ENCODE measurements at places on chromosomes 13 and 19.

DNA sequence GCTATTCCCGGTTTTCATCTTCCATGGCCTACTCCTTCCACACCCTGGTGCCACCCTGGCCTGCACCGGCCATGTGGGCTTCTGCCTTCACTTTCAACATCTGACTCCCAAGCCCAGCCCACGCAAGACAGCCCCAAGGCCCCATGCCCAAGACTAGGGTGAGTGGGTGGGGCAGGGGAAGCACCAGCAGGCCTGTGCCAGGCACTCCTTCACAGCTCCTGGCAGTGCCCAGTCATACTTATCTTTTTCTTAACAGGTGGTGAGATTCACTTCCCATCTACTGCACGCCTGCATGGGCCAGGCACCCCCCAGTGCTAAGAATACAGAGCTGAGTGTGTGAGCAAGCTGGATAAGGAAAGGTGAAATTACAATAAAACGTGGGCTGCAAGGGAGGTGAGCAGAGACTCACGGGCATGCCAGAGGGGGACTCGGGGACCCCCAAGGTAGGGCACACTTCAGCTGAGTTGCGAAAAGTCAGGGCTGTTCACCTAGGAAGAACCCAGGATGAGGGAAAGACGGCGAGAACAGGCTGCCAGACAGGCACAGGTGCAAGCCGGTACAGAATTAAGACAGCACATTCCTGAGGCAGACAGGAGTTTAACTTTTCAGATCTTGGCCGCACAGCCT is 55.7 kb downstream of the COL4A1 start:
- no peak for DNase-seq

DNA sequence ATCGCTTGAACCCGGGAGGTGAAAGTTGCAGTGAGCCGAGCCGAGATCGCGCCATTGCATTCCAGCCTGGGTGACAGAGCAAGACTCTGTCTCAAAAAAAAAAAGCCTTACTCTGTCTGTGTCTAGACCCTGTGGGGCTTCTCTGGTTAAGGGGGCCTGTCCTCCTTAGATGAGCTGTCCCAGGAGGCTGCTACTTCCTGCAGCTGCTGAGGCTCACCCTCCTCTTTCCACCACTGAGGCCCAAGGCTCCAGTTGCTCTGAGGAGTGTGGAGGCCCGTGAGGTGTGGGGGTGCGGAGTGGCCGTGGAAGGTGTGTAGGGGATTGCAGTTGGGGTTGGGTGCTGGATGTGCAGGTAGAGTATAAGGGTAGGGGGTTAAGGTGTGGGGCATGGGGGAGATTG is 22.1 kb upstream of the RASA3 start:
- DNase-seq: no peak

DNA sequence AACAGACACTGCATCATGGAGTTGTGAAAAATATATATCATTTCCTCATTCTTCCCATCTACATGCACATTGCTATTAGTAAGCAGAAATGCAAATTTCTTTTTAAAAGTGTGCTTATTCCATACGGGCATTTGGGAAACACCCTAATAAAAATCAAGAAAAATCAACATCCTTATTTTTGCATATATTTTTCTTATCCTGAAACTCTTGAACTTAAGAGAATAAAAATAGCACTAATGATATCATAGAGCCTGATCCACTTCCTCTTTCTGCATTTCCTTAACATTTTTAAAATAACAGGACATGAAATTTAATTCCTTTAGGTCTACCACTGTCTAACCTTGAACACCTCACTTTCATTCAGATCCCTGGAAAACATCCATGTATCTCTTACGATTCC is 123.3 kb downstream of the VWA8 start:
- DNase-seq: no peak

- DNase-seq: no peak
Measured at GRCh38 chr13:38262211-38262610, 87.4 kb upstream of the UFM1 start.

- DNase-seq: peak; percentile 19
Measured at GRCh38 chr13:113116206-113116800, 6.3 kb upstream of the F10 start.

- DNase-seq: no peak
Measured at GRCh38 chr19:5074407-5074806, 105.5 kb downstream of the KDM4B start.

DNA sequence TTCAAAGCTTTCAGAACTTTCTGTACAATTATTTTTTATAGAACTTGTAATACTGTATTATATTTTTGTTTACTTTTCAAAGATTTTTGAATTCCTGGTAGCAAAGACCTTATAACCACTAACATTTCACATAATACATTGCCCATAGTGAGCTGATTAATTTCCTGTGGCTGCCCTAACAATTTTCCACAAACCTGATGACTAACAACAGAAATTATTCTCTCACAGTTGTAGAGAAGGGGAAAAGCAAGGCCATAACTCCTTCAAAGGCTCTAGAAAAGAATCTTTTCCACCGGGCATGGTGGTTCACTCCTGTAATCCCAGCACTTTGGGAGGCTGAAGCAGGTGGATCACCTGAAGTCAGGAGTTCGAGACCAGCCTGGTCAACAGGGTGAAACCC is 19.1 kb downstream of the KLF12 start:
- DNase-seq: no peak

DNA sequence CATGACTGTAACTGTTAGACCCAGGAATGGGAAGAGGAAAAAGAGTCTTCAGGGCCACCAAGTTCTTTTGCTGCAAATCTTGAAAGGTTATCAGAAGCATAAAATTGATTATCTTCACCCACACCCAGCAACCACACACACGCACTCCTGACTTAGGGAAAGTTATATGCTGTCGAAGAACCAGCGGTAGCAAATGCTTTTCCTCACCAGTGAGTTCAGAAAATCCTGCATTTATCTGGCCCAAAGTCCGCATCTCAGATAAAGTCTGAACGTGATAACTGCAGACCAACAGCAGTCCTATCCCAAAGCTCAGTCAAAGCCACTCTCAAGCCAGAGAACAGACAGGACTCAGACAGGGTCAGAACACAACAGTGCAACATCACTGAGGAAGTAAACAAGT is 115.6 kb downstream of the IRS2 start:
- DNase-seq: no peak

- DNase-seq: peak; percentile 84
Measured at GRCh38 chr19:12792051-12792852, 966 bp downstream of the JUNB start.

DNA sequence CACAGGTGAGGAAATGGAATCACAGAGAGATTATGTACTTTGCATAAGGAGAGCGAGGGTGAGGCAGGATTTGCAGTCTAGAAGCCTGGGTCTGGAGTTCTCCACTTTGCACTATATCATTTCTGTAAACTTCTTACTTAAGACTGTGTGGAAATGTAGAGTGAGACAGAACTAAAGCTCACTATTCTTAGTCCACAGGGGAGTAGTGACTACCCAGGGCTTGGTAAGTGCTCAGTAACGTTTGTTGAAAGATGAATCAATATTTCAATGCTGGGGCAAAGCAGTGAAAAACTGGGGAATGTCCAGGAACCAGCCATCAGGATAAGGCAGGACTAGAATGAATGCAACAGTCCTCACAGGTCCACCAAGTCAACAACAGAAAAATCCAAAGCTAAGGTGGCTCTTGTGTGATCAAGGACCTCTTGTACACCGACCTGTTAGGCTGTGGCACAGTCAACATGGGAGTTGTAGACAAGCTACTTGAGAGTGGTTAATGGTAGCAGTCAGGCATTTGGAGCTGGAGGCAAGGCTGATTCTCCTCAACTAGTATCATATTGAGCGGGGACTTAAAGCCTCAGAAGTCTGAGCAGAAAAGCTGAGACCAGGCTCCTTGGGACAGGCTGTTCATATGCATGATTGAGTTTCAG is 929 bp upstream of the TNFSF13B start:
- DNase-seq: no peak

GRCh38 chr19:53506728-53507127 is 31.2 kb upstream of the ZNF331 start:
- DNase-seq: no peak

DNA sequence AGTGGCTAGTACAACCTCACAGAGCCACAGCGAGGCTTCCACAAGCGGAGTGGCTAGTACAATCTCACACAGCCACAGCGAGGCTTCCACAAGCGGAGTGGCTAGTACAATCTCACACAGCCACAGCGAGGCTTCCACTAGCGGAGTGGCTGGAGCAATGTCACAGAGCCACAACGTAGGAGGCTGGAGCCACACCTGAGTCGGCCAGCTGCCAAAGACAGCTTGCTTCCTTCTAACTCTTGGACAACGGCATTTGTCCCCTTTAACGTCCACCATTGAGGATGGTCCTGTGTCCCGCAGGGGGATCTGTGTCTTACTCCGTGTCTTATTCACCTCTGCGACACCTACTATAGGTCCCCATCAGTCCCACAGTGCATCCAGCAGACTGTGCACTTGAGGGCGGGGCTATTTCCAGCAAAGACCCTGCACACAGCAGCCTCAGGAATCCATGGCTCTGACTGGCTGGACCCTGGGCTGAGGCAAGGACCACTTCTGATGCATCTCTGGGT is 3.7 kb downstream of the ZNF787 start:
- no peak for DNase-seq

DNA sequence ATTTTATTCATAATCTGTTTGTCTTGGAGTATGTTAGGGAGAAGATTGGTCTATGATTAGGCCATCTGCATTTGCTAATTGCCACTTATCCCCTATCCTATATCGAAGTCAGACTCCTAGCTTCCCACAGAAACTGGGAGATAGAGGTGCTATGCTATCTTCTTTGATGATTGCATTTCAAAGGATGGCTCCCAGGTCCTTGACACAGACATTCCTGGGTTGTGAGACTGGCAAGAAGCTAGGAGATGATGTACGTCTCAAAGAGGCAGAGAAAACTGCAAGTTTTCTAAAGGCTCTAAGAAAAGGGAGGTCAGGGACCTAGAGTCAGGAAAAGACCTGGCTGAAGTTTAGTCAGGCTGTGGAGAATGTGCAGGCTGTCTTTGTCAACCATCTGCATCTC is 1251.9 kb downstream of the PCDH17 start:
- no peak for DNase-seq

GRCh38 chr13:92739306-92739818 is 487.2 kb upstream of the GPC6 start:
- no peak for DNase-seq

DNA sequence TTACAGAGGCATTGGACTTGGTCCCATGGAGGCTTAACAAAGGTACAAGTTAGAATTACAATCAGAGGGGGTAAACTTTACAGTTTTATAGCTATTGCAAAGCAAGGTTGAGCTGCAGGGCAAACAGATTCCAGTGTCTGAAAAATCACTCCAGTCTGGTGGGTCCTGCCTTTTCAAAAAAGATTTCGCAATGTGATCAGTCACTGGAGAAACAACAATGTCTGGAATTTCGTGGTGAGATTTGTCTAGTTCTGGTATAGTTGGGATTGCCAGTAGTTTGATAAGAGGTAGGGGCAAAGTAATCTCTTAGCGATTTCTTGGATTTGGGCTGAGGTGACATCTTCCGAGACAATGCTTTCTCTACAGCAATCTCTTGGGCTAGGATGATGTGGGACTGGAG is 1198.2 kb upstream of the PCDH9 start:
- no peak for DNase-seq

GRCh38 chr13:66886264-66886663 is 343.9 kb downstream of the PCDH9 start:
- DNase-seq: no peak

DNA sequence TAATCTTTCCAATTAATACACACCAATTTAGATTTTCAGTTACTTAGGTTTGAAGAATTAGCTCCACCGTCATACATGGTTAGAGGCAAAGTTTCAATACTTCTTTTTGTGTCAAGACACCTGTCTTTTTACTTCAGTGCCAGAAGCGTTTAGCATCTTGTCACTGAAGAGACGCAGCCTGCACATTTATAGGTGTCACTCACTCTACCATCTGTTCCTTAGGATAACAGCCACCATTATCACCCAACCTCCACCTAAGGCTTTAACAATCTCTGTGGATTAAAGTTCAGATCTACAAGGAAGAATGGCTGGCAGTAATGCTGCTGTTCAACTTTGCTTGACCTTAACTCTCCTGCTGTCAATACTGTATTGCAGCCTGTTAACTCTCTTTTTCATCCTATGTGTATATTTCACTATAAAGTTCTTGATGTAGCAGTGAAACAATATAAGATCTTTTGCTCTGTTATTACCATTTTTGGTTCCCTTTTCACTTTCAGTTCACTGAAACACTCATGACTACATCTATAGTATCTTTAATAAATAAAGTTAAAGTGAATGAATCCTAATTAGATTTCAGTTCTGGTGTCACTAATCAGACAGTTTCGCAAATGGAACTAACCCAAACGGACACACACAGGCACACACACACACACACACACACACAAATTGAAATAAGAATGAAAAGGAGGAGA is 435.6 kb downstream of the PCDH9 start:
- DNase-seq: no peak

- DNase-seq: no peak
Measured at GRCh38 chr13:53901593-53901992, 873.0 kb downstream of the OLFM4 start.

- DNase-seq: peak; percentile 96
Measured at GRCh38 chr19:38929929-38930775, at the start of gene SARS2. Gene SARS2 (minus strand): TSS chr19:38930763. CDS start chr19:38930736, 27 bp downstream.

- DNase-seq: no peak
Measured at GRCh38 chr19:18496167-18496979, 25.5 kb downstream of the ELL start.

GRCh38 chr19:49549045-49549444 is 21.2 kb downstream of the RCN3 start:
- DNase-seq: no peak

DNA sequence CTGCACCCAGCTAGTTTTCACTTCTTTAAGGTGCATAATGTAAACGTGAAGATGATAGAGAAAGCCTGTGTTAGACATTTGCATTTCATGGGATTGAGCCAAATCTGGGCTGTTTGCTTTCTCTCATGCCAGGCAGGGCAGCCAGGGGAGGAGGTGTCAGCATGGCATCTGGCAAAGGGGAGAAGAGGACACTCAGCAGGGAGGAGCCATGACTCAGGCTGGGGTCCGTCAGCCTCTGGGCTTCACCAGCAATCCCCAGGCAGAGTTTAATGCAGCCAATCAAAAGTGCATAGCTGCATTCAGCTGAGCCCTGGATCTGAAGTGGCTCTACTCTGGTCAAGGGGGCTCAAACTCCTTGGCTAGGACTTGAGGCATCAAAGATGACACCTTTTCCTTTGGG is 23.5 kb downstream of the EBPL start:
- no peak for DNase-seq

DNA sequence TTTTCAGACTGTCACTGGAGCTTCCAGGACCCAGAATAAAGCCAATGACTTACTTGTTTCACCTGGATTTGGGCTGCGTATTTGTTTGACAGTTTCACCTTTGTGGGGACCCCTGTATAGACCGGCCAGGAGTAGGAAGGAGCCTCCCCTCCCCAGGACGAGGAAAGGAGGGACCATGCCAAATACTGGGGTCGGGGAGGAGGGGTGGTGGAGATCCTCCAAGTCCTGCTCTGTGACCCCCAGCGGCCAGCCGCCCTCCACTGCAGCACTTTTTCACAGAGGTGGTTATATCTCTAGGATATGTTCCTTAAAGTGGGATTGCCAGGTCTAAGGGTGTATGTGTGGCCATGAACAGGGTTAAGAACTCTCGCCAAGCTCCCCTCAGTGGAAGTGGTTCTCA is 25.7 kb upstream of the ZNF492 start:
- no peak for DNase-seq

- no peak for DNase-seq
Measured at GRCh38 chr13:108433976-108434755, 164.6 kb downstream of the TNFSF13B start.

- no peak for DNase-seq
Measured at GRCh38 chr13:36979361-36980050, 19.6 kb downstream of the ALG5 start.
